ENCODE measurements at places on chromosomes 2 and 18.

- no peak for DNase-seq
Measured at GRCh38 chr2:48912110-48912509, 156.6 kb upstream of the LHCGR start.

- DNase-seq: peak; percentile 24
Measured at GRCh38 chr2:202494300-202495229, 118.4 kb downstream of the BMPR2 start.

- DNase-seq: no peak
Measured at GRCh38 chr2:20597860-20598183, 53.1 kb downstream of the HS1BP3 start.

DNA sequence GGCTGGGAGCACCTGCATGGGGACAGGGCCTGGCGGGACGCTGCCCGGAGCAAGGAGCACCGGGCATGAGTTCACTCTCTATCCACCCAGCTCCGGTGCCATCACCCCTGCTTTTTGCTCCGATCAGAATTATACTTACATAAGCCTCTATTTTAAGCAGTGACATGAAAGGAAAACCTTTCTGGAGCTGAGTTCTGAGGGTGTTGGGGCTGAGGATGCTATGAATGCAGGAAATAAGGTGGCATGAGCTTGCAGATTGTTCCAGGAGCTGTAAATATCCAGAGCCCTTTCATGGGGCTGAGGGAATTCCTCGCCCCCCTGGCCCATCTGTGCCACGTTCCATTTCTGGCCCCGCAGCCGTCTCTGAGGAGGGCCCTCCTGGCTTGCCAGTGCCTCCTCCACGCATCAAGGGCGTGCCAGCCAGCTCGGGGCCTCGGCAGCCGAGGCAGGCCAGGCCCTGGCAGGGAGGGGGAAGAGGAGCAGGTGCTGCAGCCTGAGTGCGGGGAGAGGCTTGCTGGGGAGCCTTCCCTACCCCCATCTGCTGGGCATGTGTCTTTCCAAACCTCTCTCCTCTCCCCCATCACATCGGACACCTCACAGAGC, 91.7 kb upstream of the MCFD2 start:
- DNase-seq: no peak

GRCh38 chr2:71878626-71879508, 268.8 kb downstream of the CYP26B1 start:
- no peak for DNase-seq

DNA sequence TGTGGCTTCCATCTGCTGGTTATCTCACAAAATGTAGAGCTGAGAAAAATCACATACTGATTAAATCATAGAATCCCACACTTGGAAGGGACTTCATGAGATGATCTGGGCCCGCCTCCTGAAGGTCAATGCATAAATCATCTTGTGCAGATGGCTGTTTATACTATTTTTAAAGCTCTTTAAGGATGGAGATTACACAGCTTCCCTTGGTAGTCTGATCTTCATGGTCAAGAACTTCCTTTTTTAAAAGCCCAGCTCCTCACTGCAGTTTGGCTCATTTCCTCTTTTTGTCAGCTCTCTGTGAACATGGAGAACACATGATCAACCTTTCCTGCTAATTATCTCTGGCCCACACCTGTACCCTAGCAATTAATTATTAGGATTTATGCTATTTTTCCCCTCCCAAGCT, 25.9 kb downstream of the GCG start:
- DNase-seq: no peak

DNA sequence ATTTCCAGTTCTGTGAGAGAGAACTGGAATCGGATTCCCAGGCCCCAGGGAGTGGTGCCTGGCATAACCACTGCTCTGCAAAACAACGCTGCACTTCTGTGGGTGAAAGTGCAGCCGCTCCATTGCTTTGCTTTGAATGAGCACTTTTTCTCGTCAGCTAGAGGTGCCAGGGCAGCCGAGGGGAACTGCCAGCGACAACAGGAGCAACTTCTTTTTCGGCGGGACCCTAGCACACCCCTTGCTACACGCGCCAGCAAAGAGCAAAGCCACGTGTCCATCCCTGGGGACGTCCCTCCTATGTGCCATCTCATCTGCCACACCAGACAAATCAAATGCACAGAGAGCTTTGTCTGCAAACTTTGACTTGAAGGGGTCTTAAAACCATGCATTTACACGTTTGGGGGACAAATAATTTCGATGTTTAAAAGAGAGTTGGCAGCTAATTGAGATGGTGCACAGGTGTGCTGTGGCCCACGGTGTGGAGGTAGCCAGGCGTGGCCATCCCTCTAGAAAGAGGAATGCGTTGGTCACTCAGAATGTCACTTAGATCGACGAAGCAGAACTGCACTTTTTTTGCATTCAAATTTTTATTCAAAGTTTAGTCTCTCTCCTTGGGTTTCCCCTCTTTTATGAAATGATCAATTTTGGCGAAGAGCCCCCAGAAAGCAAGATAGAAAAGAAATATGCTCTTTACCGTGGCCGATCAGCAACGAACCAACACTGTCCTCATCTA, 151.8 kb downstream of the MBP start:
- no peak for DNase-seq

DNA sequence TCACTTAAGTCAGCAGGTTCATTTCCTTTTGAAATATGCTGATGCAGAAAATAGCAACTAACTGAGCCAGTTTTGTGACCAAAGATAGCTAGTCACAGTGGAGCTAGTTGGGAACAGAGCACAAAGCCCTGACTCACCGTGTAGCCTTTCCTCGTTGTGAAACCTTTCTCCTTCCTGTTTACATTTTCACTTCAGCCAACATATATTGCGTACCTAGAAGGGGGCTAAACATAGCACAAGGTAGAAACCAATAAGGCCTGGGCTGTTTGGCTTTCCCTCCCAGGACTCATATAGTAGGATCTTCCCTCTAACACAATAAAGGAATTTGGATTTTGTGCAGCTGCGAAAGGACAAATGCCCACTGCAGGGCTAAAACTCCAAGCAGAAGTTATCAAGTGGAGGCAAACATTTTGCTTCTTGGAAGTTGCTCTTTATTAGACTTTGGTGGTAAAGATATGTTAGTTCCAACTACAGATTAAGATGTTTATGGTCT, 24.5 kb upstream of the LPIN2 start:
- peak; percentile 21 for DNase-seq

DNA sequence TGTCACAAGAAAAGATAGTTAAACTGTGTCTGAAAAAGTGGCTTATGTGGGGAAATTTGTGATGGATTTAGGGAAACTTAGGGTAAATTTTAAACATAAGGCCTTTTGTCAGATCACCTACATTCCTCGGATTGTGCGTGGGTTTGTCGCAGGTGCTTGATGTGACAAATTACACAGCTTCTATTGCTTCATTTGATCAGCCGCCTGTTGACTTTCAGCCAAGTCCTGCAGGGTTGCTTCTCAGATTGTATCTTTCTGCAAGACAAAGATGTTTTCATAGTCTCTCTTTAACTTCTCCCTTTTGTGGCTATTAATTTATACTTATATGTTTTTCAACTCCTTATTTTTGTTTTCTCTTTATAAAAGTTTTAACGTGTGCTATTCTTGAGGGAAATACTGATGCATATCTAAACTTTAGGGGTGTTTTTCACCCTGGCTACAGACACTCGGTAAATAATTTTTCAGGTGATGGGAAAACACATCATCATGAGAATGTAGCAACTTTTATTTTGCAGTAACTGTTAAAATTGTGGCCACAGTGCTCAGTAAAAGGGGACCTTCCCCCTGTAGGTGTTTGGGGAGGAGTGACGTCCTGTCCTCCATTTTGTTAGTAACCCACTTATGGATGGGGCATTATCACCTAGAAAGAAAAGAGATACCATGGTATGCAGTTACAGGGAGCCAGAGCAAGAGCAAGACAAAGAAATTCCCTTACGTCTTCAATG, 31.4 kb downstream of the GALM start:
- no peak for DNase-seq

DNA sequence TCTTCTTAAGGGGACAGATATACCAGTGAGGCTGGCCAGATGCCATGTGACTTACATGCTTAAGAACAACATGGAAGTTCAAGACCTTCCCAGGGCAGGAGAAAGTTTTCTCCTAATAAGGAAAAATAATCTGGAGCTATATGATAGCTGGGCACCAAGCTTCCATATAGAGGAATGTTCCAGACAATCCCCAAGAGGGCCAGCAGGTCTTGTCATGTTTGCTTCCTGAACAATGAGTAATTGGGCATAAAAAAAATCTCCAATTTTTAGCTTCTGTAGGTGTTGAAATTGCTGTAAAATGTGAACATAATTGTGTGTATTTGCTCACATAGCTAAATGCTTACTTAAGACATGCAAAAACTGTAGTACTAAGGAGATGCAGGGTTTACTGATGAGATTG, 809.5 kb upstream of the PIK3C3 start:
- DNase-seq: no peak
